ENCODE measurements at places on chromosomes 7 and 10. TPM values are rescaled to one million over a fixed set of nuclear protein-coding genes. Genes with fewer than 3 reads are reported as not detected.

Gene SMO
- total RNA-seq, result 17.6 TPM

Gene WNT2
- 0.20 TPM for total RNA-seq

Gene HOXA11
- 0.13 TPM for total RNA-seq

Gene C10orf53
- total RNA-seq, result not detected

Gene ZPBP
- total RNA-seq, result not detected

Gene TDRD1
- total RNA-seq, result 0.13 TPM

Gene SLC18A3
- not detected for total RNA-seq

Gene TRPV5
- total RNA-seq, result not detected

Gene CYP26C1
- 0.07 TPM for total RNA-seq

Gene GJD4
- 0.10 TPM for total RNA-seq

Gene PDK4
- 3.6 TPM for total RNA-seq

Gene ITPRID1
- not detected for total RNA-seq

Gene VOPP1
- total RNA-seq, result 100 TPM

Gene CDHR3
- 3.1 TPM for total RNA-seq

Gene ENTPD1
- total RNA-seq, result 2.7 TPM

Gene ASL
- 40.0 TPM for total RNA-seq

Gene EIF5AL1
- total RNA-seq, result 0.13 TPM

Gene BMPER
- 18.8 TPM for total RNA-seq

Gene PAX2
- total RNA-seq, result not detected

Gene LAMB1
- total RNA-seq, result 749 TPM

Gene NEBL
- total RNA-seq, result not detected

All from smooth muscle cell of the pulmonary artery (primary cell).